D341Med (cell line): ENCODE measurements at places on chromosomes 6 and 20.

DNA sequence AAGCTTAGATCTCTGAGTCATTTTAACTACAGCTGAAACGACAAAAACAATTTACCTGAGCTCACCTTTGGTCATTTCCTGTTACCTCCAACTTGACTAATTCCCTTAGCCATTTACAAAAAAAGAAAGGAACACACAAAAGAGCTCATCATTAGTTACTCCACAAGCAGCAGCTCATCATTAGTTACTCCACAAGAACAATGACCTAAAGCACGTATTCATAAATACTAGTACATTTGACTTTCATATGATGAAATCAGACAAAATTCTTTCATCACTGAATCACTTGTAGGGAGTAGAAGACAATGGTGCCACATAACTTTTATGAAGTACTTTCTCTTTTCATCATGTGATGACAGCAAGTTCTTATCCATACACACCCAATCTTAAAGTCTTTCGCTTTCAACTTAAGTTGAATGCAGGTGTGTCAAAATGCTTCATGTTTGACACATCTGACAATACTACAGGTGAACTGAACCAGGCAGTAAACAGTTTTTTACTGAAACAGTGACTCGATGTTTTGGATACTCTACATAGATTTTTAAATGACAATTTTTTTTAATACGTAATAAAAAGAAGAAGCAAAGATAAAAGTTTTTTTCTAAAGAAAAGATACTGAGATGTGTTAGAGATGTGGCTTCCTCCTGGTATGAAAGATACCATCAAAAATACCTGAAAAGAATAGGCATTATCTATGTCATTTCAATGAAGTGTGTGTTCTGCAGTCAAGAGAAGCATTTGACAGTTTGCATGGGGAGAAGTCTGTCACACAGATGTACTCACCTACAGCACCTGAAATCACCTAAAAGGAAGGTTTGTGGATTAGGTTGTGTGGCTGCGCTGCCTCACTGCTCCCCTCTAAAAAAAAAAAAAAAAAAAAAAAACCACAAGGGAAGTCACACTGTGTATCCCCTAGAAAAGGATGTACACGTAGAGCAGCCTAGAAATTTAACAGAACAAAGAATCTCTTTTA, 109.1 kb downstream of the PRDM1 start:
- no peak for DNase-seq

GRCh38 chr6:116685437-116685993, 4.5 kb downstream of the KPNA5 start:
- no peak for DNase-seq

DNA sequence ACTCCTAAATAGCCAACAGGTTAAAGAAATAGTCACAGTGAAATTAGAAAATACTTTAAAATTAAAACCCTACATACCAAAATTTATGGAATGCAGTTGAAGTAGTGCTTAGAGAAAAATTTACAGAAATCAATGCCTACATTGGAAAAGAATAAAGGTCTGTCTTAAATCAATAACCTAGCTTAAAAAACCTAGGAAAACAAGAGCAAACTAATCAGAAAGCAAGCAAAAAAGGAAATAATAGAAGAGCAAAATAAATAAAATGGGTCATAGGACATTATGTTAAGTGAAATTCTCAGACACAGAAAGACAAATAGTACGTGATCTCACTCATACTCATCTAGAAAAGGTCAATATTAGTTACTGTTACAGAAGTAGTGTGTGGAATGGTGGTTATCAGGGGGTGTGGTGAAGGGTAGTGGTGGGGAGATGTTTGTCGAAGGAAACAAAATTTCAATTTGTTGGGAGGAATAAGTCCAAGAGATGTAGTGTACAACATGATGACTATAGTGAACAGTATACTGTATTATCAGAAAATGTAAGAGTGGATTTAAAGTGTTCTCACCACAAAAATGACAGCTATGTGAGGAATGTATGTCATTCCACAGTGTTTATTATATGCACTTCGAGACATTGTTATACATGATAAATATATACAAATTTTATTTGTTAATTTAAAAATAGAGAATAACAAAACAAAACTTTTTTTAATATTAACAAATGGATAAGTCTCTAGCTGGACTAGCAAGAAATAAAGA, 423.6 kb downstream of the CDH26 start:
- no peak for DNase-seq

- no peak for DNase-seq
Measured at GRCh38 chr6:139882977-139883728, 508.7 kb upstream of the CITED2 start.

DNA sequence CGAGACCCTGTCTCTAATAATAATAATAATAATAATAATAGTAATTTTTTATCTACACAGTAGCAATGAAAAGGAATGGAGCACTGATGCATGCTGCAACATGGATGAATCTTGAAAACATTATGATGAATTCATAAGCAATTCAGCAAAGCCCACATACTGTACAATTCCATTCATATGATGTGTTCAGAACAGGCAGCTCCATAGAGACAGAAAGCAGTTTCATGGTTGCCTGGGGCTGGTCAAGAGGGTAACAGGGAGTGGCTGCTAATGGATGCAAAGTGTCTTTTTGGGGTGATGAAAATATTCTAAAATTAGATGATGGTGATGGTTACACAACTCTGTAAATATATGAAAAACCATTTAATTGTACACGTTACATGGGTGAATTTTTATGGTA, 43.6 kb downstream of the SLC24A3 start:
- DNase-seq: no peak
